ENCODE measurements at places on chromosomes 4 and X.

- no peak for DNase-seq
These were observed 39.8 kb upstream of the LAS1L start for GRCh38 chrX:65574356-65574755.

DNA sequence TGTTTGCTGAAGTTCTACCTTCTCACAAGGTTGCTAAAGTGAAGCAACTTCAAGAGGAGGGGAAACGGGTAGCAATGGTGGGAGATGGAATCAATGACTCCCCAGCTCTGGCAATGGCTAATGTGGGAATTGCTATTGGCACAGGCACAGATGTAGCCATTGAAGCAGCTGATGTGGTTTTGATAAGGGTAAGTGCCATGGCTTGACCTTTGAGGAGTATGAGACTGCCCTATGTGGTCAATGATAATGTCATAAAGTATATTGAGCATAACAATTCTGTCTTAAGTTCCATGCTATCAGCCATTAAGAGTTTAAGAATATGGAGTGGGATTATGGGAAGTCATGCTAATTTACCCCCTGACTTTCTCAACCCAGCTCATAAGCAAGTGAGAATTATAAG is 61.4 kb upstream of the PGK1 start:
- no peak for DNase-seq

GRCh38 chrX:3346501-3347259 is at the start of gene MXRA5:
MXRA5 (minus strand) TSS chrX:3346652; CDS start chrX:3343833, 2,819 bp downstream.
- DNase-seq: no peak

DNA sequence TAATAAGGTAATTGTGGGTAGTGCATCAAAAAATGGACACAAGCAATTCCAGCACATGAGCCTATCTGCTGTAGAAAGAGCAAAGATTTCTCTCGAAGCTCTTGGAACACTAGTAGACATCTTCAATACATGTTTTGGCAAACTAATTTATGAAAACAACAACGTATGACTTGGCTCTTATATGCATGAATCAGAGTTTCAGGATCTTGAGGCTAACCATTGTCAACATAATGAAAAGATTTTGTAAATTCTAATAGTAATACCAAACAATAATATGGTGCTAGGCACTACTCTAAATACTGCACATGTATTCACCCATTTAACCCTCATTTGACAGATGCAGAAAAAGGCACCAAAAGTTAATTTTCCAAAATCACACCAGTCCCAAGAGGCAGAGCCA is 25.1 kb upstream of the ANKRD50 start:
- DNase-seq: no peak

GRCh38 chrX:49160908-49161307 is 1.6 kb upstream of the MAGIX start:
- no peak for DNase-seq
